ENCODE measurements at places on chromosomes 1 and 21. TPM values are rescaled to one million over a fixed set of nuclear protein-coding genes. Genes with fewer than 3 reads are reported as not detected.

The TCHHL1 gene
- polyA plus RNA-seq = not detected

The LCE2B gene
- polyA plus RNA-seq = not detected

The OR2L2 gene
- polyA plus RNA-seq = 0.06 TPM

The COL9A2 gene
- 33.5 TPM for polyA plus RNA-seq

The URB1 gene
- polyA plus RNA-seq = 2.9 TPM

The TLCD4 gene
- polyA plus RNA-seq = 9.7 TPM

The OSCP1 gene
- 7.6 TPM for polyA plus RNA-seq

The GUCA2A gene
- polyA plus RNA-seq = 8.7 TPM

The CCDC181 gene
- 0.79 TPM for polyA plus RNA-seq

The C1orf185 gene
- polyA plus RNA-seq = not detected

The MROH9 gene
- 0.22 TPM for polyA plus RNA-seq

The ANXA9 gene
- 8.8 TPM for polyA plus RNA-seq

The RPRD2 gene
- polyA plus RNA-seq = 18.8 TPM

The NBPF26 gene
- polyA plus RNA-seq = 8.9 TPM

The LMNA gene
- polyA plus RNA-seq = 345 TPM

The FAM76A gene
- 1.8 TPM for polyA plus RNA-seq

The AGMAT gene
- polyA plus RNA-seq = 19.1 TPM

The SELE gene
- not detected for polyA plus RNA-seq

The TMEM183A gene
- 61.0 TPM for polyA plus RNA-seq

The VANGL2 gene
- 8.9 TPM for polyA plus RNA-seq

Measured in hepatocyte (in vitro differentiated cells).